ENCODE measurements at places on chromosomes 2 and 18. TPM values are rescaled to one million over a fixed set of nuclear protein-coding genes. Genes with fewer than 3 reads are reported as not detected.

Gene KRCC1
- total RNA-seq, result 16.5 TPM

DNA sequence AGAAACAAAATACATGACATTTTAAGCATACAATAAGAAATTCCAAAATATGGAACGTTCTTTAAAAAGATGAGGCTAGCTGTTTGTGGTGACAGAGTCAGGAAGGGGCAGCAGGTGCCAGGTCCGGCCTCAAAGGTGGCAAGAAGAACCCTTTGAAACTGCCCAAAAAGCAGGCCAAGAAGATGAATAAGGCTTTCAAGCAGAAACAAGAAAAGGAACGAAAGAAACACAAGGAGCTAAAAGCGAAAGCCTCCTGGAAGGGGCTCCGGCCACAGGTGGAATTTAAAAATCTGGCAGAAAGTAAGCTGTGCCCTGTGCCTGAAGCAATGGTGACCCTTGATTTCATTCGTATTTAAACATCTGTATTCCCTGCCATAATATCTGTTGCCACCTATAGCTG is 5.5 kb downstream of the WDR33 start:
- peaks cover 5% of the 10 kb centered on the region for H3K36me3 ChIP-seq
- H3K4me1 ChIP-seq, result no peaks in the 10 kb centered on the region
- no peak overlapping the region for H3K27ac ChIP-seq
- H3K4me3 ChIP-seq, result no peak overlapping the region
- no peak for DNase-seq
- H3K27me3 ChIP-seq, result no peaks in the 10 kb centered on the region

Gene FZD7
- total RNA-seq, result 62.4 TPM

Gene FBXO36
- total RNA-seq, result 2.2 TPM

DNA sequence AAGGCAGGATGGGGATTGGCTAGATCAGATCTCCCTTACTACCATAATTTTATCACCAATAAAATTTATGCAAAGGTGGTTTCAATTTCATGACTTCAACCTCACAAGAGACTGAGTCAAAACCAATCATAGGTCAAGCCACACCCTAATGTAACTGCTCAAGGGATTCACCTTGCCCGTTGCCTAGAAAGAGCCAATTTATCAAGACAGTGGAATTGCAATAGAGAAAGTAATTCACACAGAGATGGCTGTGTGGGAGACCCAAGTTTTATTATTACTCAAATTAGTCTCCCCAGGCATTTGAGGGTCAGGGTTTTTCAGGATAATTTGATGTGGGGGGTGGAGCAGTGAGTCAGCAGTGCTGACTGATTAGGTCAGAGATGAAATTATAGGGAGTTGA is 340.6 kb downstream of the RND3 start:
- no peak overlapping the region for H3K4me3 ChIP-seq
- H3K4me1 ChIP-seq, result peaks cover 7% of the 10 kb centered on the region
- no peak overlapping the region for H3K27ac ChIP-seq
- DNase-seq, result no peak

DNA sequence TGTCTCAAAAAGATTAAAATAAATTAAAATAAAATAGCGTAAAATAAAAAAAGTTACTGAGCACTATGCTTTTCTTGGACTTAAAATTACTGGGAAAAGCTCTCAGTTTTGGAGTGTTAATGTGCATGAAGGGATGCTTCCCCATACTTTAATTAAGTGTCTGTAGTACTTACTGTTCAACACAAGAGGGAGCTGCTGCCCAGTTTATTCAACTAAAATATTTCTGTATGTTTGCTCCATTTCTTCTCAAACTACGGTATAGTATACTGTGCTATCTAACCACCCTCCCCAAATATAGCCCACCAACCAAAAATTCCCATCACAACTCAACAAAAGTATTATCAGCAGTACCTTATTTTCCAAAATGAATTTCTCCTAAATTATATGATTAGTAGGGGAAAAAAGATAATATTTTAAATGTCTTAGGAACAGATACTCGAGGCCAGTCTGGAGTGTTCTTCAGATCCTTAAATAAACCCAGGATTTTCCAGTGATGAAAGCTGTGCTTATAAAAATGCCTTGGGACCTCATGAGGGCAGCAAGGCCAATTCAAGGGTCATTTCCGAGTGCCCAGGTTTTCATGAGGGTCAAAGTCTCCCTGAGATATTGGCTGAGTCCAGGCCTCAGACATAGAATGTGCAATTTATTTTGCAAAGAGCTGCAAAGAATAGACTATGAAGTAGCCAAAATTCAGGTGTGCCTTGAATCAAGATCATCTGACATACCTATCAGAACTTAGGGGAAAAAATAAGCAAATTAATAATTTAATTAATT is 64.1 kb downstream of the CHRNA1 start:
- peak; percentile 65 for DNase-seq
- no peak overlapping the region for H3K4me3 ChIP-seq
- no peaks in the 10 kb centered on the region for H3K36me3 ChIP-seq
- peaks cover 20% of the 10 kb centered on the region for H3K27me3 ChIP-seq
- H3K4me1 ChIP-seq, result no peaks in the 10 kb centered on the region

DNA sequence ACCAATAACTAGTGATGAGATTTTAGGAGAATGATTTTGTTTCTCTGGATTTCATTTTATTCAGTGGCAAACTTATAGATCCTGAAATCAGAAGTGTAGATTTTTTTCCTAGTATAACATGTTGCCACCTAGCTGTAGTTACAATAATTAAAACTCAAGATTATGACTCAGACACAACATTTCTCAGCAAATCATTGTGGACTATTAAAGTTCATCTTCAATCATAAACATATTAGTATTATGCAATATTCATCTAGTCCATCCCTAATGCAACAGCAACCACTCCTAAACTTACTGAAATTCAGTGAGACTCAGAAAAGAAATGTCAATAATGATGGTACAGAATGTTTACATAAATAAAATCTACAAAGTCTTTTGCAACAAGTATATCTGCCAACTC is 51.3 kb downstream of the USP34 start:
- H3K27ac ChIP-seq, result no peak overlapping the region
- peaks cover 4% of the 10 kb centered on the region for H3K4me1 ChIP-seq
- H3K4me3 ChIP-seq, result no peak overlapping the region
- DNase-seq, result no peak
- no peaks in the 10 kb centered on the region for H3K27me3 ChIP-seq

GRCh38 chr2:23446916-23447315 is 61.9 kb downstream of the KLHL29 start:
- H3K4me1 ChIP-seq, result peaks cover 5% of the 10 kb centered on the region
- 0 out of 2 replicates have a peak, but pooled peaks cover 1% of the 10 kb centered on the region for H3K36me3 ChIP-seq
- H3K27me3 ChIP-seq, result no peaks in the 10 kb centered on the region
- DNase-seq, result no peak
- H3K27ac ChIP-seq, result no peak overlapping the region
- H3K4me3 ChIP-seq, result no peak overlapping the region

Gene CHRNG
- total RNA-seq, result not detected

GRCh38 chr2:168300460-168300859 is 53.1 kb upstream of the STK39 start:
- DNase-seq, result no peak
- H3K27ac ChIP-seq, result no peak overlapping the region
- no peak overlapping the region for H3K4me3 ChIP-seq
- H3K27me3 ChIP-seq, result no peaks in the 10 kb centered on the region

DNA sequence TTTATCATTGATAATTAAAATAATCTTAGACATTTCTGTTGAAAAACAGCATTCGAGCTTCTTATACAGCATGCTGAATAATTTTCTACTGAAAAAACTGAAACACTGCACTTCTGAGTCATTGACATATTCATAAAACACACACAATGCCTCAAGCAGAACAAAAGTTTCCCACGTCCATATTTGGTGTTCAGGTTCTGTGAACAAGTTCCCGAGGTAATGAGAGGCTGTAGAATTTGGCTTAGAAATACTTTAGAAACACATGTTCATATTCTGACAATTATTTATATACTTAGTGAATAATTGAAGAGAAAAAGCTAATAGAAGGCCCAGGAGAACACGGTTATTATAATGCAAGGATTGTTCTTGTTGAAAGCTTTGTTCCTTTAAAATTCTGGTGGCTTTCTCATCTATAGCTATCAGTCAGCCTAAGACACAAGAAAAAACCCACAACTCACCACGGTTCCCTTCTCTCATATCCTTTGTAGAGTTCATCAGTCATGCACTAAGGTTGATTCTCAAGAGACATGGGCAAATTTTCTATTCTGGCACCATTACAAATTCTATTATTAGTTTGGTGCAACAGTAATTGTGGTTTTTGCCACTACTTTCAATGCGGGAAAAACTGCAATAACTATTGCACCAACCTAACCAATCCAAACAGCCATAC is 194.4 kb downstream of the TMX3 start:
- H3K27me3 ChIP-seq, result no peaks in the 10 kb centered on the region
- no peaks in the 10 kb centered on the region for H3K36me3 ChIP-seq
- DNase-seq, result peak; percentile 81
- H3K4me1 ChIP-seq, result peaks cover 2% of the 10 kb centered on the region
- no peak overlapping the region for H3K4me3 ChIP-seq

Gene GCA
- 3.6 TPM for total RNA-seq

GRCh38 chr2:119111115-119111975 is 47.2 kb downstream of the C1QL2 start:
- no peaks in the 10 kb centered on the region for H3K27me3 ChIP-seq
- DNase-seq, result no peak
- H3K27ac ChIP-seq, result no peak overlapping the region
- no peak overlapping the region for H3K4me3 ChIP-seq
- H3K4me1 ChIP-seq, result no peaks in the 10 kb centered on the region

DNA sequence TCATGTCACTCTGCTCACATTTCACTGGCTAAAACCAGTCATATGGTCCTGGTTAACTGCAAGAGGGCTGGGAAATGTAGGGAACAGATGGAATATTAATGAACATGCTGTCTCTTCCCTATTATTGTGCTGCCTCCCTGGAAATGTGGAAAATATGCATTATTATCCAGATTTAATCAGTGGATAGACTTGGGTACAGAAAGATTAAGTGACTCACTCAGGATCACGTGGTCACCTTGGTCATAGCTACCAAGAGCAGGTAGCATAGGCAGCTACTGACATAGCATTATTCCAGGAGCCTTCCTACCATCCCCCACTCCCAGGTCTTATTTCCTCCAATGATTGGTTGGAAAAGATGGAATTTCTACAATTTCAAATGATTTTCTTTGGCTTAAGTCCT is 141.1 kb downstream of the HRH4 start:
- H3K4me1 ChIP-seq, result peaks cover 2% of the 10 kb centered on the region
- no peak overlapping the region for H3K27ac ChIP-seq
- peaks cover 17% of the 10 kb centered on the region for H3K27me3 ChIP-seq
- H3K4me3 ChIP-seq, result no peak overlapping the region
- no peak for DNase-seq

- no peak overlapping the region for H3K27ac ChIP-seq
- no peaks in the 10 kb centered on the region for H3K4me1 ChIP-seq
- no peak for DNase-seq
- H3K36me3 ChIP-seq, result peaks cover 5% of the 10 kb centered on the region
These were observed 270.3 kb downstream of the ATAD2B start for GRCh38 chr2:23656597-23656973.

Gene UGT1A6
- not detected for total RNA-seq

DNA sequence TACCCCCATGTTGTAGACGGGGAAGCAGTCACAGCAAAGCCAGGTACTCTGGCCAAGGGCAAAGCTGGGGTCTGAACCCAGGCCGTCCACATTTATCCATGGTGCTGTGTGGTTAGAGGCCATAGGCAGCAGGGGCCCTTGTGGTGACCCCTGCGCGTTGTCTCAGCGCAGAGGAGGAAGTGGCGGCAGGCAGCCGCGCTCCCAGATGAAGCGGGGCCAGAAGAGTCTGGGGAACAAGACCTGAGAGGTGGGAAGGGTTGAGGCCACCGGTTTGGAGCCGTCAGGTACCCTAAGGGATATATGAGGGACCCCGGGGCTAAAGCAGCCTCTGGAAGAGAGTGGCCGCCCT is 770 bp downstream of the ZNF396 start:
- peak overlapping the region; percentile 83 for H3K4me3 ChIP-seq
- no peak overlapping the region for H3K27ac ChIP-seq
- no peak for DNase-seq
- H3K4me1 ChIP-seq, result peaks cover under 1% of the 10 kb centered on the region
- peaks cover 5% of the 10 kb centered on the region for H3K27me3 ChIP-seq

DNA sequence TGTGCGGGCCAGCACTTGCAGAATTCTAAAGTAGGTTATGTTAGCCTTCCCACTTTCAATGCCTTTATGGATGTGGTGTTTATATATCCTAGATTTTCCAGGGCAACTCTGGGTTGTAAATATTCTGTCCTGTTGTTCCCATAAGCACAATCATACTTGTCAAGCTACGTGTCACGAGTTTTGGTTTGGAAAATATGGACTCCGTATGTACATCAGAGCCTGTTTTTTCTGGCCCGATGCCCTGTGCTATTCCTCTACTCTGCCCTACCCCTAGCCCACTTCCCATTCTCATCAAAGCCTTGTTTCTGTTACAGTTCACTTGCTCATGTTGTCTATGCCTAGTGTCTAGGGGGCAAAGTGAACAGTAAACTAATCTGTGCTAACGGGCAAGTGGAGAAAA is 27.0 kb upstream of the ZEB2 start:
- no peak overlapping the region for H3K4me3 ChIP-seq
- H3K4me1 ChIP-seq, result peaks cover 3% of the 10 kb centered on the region
- H3K27me3 ChIP-seq, result no peaks in the 10 kb centered on the region
- peak; percentile 16 for DNase-seq

GRCh38 chr2:58227171-58227917 is 13.8 kb downstream of the FANCL start:
- H3K4me1 ChIP-seq, result no peaks in the 10 kb centered on the region
- H3K4me3 ChIP-seq, result no peak overlapping the region
- H3K36me3 ChIP-seq, result peaks cover 6% of the 10 kb centered on the region
- no peak for DNase-seq
- no peak overlapping the region for H3K27ac ChIP-seq

- no peak overlapping the region for H3K4me3 ChIP-seq
- H3K36me3 ChIP-seq, result no peaks in the 10 kb centered on the region
- H3K27ac ChIP-seq, result no peak overlapping the region
- H3K4me1 ChIP-seq, result no peaks in the 10 kb centered on the region
- no peak for DNase-seq
These were observed 155.7 kb downstream of the DYSF start for GRCh38 chr2:71609029-71609428.

DNA sequence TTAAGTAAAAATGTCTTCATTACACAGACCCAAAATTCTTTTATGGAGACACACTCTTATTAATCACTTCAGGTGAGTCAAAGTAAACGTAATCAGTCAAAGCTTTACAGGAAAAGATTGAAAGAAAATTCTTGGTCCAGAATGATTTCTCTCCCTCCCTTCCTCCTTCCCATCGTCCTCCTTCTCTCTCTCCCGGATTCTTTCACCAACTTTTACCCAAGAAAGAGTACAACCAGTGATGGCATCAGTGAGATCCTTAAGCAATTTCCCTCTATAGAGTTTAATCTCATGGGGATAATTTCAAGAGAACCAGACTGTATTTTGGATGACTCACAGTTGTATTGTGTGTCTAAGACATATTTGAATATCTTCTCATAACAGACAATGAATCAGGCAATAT is 258.1 kb downstream of the ALK start:
- no peaks in the 10 kb centered on the region for H3K36me3 ChIP-seq
- DNase-seq, result peak; percentile 70
- no peak overlapping the region for H3K4me3 ChIP-seq

Gene FMNL2
- 10.9 TPM for total RNA-seq

GRCh38 chr2:188181067-188181838 is 110.4 kb upstream of the GULP1 start:
- peak; percentile 4 for DNase-seq
- H3K27me3 ChIP-seq, result no peaks in the 10 kb centered on the region
- no peak overlapping the region for H3K27ac ChIP-seq
- H3K4me1 ChIP-seq, result no peaks in the 10 kb centered on the region
- no peaks in the 10 kb centered on the region for H3K36me3 ChIP-seq

- no peak overlapping the region for H3K4me3 ChIP-seq
- no peak for DNase-seq
- H3K36me3 ChIP-seq, result no peaks in the 10 kb centered on the region
- H3K27ac ChIP-seq, result no peak overlapping the region
- H3K4me1 ChIP-seq, result no peaks in the 10 kb centered on the region
- no peaks in the 10 kb centered on the region for H3K27me3 ChIP-seq
These were observed 601.1 kb upstream of the NRXN1 start for GRCh38 chr2:51633073-51633472.
